Vagina (tissue), 2 donors: ENCODE measurements at places on chromosomes 3 and 15. TPM values are rescaled to one million over a fixed set of nuclear protein-coding genes. Genes with fewer than 3 reads are reported as not detected.

GRCh38 chr3:62554264-62554799, 181.0 kb upstream of the FEZF2 start:
- H3K4me3 ChIP-seq: no peak overlapping the region
- no peak for DNase-seq
- no peaks in the 10 kb centered on the region for H3K36me3 ChIP-seq
- no peaks in the 10 kb centered on the region for H3K27me3 ChIP-seq
- H3K27ac ChIP-seq: no peak overlapping the region
- no peaks in the 10 kb centered on the region for H3K4me1 ChIP-seq

DNA sequence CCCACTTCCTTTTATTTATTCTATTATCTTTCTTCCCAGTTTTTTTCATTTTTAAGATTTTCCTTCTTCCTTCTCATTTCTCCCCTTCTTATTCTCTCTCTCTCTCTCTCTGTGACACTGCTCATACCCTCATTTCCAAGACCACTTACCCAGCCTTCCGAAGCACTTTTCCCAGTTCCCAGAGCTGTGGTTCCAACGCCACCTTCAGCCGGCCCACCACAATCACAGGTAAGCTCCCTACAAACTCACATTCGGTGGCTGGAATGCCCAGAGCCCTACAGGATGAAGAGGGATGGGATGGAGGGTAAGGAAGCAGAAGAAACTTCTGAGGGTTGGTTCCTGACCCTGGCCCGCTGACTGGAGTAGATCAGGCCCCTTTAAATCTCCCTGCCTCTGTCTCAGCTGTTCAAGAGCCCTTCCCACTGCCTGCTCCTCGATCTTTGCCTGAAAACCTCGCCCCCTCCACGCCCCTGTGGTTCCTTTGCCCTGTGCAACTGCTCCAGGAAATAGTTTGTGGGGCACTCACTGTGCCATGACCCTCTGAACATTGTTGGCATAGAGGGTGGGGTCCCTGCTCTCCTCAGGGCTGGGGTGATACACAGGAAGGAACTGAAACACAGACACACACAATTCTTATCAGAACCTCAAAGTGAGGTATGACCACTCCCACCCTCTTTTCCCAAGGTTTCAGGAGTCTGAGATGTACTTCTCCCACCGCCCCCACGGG, 4.8 kb downstream of the LPCAT4 start:
- H3K4me3 ChIP-seq: no peak overlapping the region
- DNase-seq: no peak
- no peaks in the 10 kb centered on the region for H3K27me3 ChIP-seq
- peaks cover 14% of the 10 kb centered on the region for H3K36me3 ChIP-seq
- H3K27ac ChIP-seq: no peak overlapping the region

GRCh38 chr3:46025139-46025538, 2.1 kb downstream of the XCR1 start:
- H3K36me3 ChIP-seq: no peaks in the 10 kb centered on the region
- H3K27ac ChIP-seq: no peak overlapping the region
- no peaks in the 10 kb centered on the region for H3K27me3 ChIP-seq
- no peak for DNase-seq
- H3K4me3 ChIP-seq: no peak overlapping the region

DNA sequence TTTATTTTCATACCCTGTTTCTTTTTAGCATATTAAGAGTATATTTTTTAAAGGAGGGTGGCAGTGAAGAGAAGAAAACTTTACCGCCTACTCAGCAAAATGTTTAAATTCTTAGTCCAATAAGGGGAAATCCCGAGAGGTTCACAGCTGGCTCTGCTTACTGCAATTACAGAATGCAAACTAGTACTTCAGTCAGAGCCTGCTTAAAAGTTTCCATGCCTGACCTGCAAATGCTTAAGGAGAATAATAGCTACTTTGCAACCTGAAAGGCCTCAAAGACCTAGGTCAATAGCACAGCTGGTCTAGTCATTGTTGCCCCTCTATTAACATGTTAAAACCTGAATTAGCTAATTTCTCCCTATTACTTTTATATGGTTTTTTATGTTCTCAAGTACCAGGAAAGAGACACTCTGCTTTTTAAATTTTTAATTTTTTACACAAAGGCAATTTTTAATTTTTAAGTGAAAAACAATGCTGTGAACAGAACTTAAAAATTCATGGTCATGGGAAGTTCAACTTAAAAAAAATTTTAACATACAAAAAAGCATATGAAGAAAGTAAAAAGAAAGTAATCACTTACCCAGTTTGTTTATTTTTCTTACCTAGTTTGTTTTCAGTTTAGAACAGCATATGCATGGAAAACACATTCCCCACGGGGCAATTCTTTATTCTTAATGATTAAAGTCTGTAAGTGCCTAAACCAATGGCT, 79.2 kb downstream of the P3H2 start:
- H3K27me3 ChIP-seq: no peaks in the 10 kb centered on the region
- no peak overlapping the region for H3K4me3 ChIP-seq
- no peak overlapping the region for H3K27ac ChIP-seq
- DNase-seq: no peak
- H3K4me1 ChIP-seq: peaks cover 48% of the 10 kb centered on the region
- no peaks in the 10 kb centered on the region for H3K36me3 ChIP-seq

DNA sequence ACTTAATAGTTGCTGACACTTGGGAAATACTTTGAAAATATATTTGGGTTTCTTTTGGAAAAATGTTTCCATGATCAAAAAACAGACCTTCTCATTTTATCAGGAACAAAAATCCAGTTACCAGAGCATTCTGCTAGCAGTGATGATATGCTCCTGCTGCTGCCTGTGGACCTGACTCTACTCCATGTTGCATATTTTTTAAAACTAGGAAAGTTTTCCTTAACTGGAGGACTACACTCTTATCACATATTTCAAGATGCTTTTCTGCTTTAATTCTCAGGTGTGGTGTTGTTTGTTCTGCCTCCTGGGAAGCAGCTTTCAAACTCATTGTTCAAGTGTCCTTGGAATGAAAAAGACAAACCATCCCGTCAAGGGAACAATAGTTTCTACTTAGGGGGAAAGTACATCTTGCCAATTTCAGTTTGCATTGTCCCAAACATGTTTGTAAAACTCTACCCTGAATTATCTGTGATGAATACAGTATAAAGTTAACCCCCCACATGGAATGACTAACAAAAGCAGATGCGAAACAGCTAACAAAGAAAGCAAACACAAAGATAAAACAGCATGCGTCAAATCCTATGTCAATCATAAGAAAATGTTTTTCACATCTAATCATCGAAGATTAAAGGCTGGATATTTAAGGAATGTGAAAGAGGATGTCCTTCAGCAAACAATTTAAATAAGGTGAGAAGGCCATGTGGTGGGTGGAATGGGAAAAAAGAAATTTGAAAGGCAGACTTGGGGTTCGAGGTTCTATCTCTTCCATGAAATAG, 40.1 kb upstream of the PSMD6 start:
- peaks cover 13% of the 10 kb centered on the region for H3K4me1 ChIP-seq
- DNase-seq: no peak
- no peaks in the 10 kb centered on the region for H3K36me3 ChIP-seq
- H3K4me3 ChIP-seq: no peak overlapping the region

DNA sequence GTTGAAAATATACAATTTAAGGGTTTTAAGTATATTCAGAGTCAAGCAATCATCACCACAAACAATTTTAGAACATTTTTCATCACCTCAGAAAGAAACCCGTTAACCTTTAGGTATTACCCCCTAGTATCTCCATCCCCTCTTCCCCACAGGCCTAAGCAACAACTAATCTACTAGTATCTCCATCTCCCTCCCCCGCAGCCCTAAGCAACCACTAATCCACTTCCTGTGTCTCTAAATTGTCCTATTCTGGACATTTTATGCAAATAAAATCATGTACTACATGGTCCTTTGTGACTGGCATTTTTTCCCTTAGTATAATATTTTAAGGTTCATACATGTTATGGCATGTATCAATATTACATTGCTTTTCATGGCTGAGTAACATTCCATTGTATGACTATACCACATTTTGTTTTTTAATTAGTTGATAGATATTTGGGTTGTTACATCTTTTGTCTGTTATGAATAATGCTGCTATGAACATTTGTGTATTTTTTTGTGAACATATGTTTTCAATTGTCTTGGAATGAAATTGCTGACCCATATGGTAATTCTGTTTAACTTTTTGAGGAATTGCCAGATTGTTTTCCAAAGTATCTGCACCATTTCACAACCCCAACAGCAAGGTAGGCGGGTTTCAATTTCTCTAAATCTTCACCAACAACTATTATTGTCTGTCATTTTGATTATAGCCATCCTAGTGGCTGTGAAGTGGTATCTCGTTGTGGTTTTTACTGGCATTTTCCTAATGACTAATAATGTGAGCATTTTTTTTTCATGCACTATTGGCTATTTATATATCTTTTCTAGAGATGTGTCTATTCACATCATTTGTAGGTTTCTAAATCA, 215.6 kb upstream of the CD96 start:
- DNase-seq: no peak
- H3K4me3 ChIP-seq: no peak overlapping the region
- H3K4me1 ChIP-seq: no peaks in the 10 kb centered on the region
- no peaks in the 10 kb centered on the region for H3K27me3 ChIP-seq

DNA sequence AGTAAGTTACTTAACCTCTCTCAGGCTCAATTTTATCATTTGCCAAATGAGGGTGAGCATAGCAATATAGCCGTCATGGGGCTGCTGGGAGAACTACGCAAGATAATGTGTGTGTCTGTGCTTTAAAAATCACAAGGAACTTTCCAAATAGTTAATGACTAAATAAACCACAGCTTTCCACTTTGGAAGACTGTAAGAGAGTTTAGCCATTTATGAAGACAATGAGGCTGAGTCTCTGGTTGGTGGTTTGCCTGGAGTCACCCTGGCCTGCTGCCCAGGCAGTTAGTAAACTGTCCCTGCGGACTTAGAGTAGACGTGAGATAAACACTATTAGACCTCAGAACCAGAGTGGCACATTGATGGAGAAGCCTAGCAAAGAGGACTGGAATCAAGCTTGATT, 357.7 kb downstream of the CLSTN2 start:
- no peaks in the 10 kb centered on the region for H3K36me3 ChIP-seq
- DNase-seq: no peak
- no peak overlapping the region for H3K4me3 ChIP-seq
- H3K27ac ChIP-seq: no peak overlapping the region
- H3K27me3 ChIP-seq: no peaks in the 10 kb centered on the region

GRCh38 chr3:45130476-45130875, 15.7 kb downstream of the CDCP1 start:
- no peak overlapping the region for H3K27ac ChIP-seq
- H3K4me3 ChIP-seq: no peak overlapping the region
- no peaks in the 10 kb centered on the region for H3K36me3 ChIP-seq
- no peak for DNase-seq

SERPINI1 gene
- total RNA-seq: 13.8 TPM

GRCh38 chr3:198046120-198046857, 86.3 kb downstream of the LMLN start:
- H3K4me3 ChIP-seq: no peak overlapping the region
- no peaks in the 10 kb centered on the region for H3K27me3 ChIP-seq
- no peak for DNase-seq
- no peaks in the 10 kb centered on the region for H3K4me1 ChIP-seq
- H3K27ac ChIP-seq: no peak overlapping the region

- no peaks in the 10 kb centered on the region for H3K4me1 ChIP-seq
- H3K4me3 ChIP-seq: no peak overlapping the region
- H3K27ac ChIP-seq: no peak overlapping the region
Observed at GRCh38 chr3:4814305-4814903, 164.8 kb upstream of the BHLHE40 start.

DNA sequence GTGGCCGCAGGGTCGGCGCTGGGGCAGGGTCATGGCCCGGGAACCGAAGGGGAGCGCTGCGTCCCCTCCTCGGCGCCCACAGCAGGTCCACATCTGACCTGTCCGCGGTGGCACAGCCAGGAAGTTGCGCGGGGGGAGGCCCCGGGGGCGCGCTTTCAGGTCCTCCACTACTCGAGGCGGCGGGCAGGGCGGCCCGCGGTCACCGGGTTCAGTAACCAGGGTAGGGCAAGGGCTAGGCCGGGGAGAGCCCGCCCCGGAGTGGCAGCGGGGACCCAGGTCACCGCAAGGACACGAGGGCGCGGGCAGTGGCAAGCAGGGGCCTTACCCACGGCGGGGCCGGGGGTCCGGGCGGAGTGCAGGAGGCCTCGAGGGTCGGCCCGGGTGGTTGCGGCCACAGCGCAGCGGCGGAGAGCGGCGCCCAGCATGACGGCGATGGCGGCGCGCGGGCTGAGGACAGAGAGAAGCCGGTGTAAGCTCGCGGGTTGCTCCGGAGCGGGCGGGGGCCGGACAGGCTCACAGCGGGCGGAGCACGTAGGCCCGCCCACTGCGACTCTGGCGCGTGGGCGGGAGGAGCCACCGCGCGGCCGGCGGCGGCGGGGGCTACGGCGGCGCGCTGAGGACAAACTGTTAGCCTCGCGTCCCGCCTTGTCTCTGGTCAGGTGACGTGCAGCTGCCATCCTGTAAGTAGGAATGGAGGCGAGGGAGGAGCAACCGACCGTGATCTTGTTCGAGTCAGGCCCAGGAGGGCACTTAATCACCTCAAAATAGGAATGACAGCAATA, at the start of gene COX5A:
Gene COX5A (minus strand): TSS at position 484 of the 782 bp plus-strand sequence. CDS start 59 bp downstream, at position 425.
- peak within 1 kb of the TSS; percentile 80 for H3K4me3 ChIP-seq
- peak; percentile 96 for DNase-seq
- peaks cover 23% of the 10 kb centered on the region for H3K4me1 ChIP-seq
- peak within 1 kb of the TSS; percentile 89 for H3K27ac ChIP-seq
- H3K27me3 ChIP-seq: no peaks in the 10 kb centered on the region

- DNase-seq: no peak
- H3K36me3 ChIP-seq: no peaks in the 10 kb centered on the region
- peaks cover 31% of the 10 kb centered on the region for H3K4me1 ChIP-seq
- H3K4me3 ChIP-seq: no peak overlapping the region
Observed at GRCh38 chr3:177475356-177475665, 278.0 kb upstream of the TBL1XR1 start.

- no peaks in the 10 kb centered on the region for H3K27me3 ChIP-seq
- no peak overlapping the region for H3K27ac ChIP-seq
- no peak for DNase-seq
- no peak overlapping the region for H3K4me3 ChIP-seq
Observed at GRCh38 chr3:171417813-171418212, 42.4 kb downstream of the TNIK start.

DNA sequence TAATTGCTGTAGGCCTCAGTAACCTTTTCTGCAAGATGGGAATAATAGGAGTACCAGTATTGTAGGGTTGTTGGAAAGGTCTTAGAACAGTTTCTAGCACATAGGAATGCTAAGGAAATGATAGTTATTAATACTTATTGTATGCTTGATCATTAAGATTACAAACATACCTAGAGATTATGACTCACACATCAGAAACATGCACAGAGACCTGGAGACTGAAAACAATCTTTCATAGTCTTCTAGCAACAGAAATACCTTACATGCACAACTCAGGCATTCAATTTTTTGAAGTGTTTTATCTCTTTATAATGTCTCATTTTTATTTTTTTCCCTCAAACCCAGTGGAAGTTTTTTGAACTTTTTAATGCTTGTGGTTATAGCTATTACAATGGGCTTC, 104.4 kb upstream of the ZBTB20 start:
- H3K36me3 ChIP-seq: no peaks in the 10 kb centered on the region
- H3K27me3 ChIP-seq: no peaks in the 10 kb centered on the region
- DNase-seq: no peak
- no peaks in the 10 kb centered on the region for H3K4me1 ChIP-seq
- H3K27ac ChIP-seq: no peak overlapping the region
- no peak overlapping the region for H3K4me3 ChIP-seq
